NCI-H2029 treated with DMSO at 0.1 percent for 48 hours (cell line): ENCODE measurements at places on chromosomes 1 and 21.

DNA sequence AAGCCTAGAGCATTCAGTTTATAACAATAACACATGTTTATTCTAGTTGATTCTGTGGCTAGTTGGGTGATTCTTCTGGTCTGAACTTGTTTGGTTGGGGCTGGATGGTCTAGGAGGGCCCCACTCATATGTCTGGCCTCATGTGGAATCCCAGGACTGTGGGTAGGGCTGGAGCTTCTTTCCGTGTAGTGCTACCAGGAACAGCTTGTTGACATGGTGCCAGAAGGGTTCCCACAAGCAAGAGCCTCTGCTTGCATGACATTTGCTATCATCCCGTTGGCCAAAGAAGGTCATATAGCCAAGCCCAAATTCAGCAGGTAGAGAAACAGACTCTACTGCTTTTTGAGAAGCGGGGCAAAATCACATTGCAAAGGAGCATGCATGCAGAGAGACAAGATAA, 67.6 kb upstream of the PPP2R5A start:
- DNase-seq, result no peak

- no peak for DNase-seq
Observed at GRCh38 chr1:212098310-212098709, 62.8 kb downstream of the DTL start.

GRCh38 chr1:67401443-67401842, 28.8 kb downstream of the SERBP1 start:
- no peak for DNase-seq

- DNase-seq, result peak; percentile 57
Observed at GRCh38 chr1:150579110-150579944, at the start of gene MCL1. Gene MCL1 (minus strand): TSS chr1:150579610. CDS start chr1:150579530, 80 bp downstream.

- no peak for DNase-seq
Observed at GRCh38 chr1:241706967-241707366, 54.9 kb downstream of the WDR64 start.

DNA sequence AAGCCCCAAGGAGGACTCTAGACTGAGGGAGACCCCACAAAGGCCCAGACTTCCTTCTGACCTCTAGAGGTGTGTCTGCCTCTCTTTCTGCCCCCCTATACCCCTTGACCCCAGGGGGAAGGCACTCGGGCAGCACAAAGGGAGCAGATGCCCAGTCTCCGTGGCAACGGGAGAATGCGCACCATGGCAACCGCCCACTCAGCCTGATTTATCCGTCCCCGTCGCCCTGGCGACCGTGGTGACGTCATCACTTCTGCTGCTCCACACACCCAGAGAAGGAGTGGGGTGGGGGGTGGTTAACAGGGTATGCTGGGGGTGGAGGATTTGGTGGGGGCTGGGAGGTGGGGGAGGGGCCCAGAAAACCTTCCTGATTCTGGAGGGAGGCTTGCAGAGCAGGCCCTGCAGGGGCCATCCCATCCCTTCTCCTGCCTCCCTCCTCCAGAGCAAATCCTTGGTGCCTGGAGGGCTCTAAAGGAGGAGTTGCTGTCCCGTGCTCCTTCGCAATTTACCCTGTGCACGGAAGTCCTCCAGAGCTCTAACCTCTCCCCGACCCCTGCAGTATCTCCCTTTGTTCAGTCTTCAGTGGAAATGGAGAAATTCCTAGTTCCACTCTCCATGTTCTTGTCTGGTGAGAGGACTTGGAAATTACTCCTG, 6.3 kb downstream of the CELF3 start:
- DNase-seq, result no peak

DNA sequence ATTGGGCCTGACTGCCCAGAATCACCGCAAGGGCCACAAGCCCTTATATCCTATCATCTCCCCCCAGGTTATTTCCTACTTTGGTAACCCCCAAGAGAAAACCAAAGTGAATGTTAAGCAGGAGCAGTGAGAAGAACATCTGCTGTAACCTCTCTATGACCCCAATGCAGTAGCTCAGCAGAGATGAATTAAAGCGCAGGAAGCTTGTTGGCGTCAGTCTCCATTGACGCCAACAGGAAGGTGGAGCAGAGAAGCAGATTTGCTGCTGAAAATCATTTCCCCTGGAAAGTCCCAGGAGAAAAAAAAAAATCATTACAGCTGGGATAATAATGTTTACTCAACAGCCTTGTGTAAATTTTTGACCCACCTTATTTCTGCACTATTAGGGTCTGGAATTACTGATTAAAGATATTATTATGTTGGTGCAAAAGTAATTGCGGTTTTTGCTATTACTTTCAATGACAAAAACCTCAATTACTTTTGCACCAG, 33.2 kb upstream of the FAM163A start:
- DNase-seq, result no peak

- no peak for DNase-seq
Observed at GRCh38 chr1:62530516-62531154, 66.7 kb upstream of the ANGPTL3 start.

DNA sequence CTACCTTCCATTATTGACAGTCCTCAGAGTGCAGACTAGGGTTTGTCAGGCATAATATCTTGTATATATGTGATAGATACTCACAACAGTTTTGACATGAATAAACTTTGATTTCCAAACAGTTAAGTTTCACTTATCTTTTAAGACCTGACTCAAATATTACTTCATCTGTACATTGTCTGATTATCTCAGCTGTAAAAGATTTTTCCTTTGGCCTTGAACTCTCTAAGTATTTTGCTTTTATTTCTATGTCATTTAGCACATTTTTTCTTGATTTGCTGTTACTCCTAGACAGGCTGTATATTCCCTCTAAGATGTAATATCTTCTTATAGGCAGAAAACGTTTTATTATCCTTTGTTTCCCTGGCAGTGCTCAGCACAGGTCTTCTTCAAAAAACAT, 65.6 kb upstream of the DMRTA2 start:
- DNase-seq, result no peak

- DNase-seq, result no peak
Observed at GRCh38 chr1:230759369-230760065, 12.3 kb downstream of the CAPN9 start.

DNA sequence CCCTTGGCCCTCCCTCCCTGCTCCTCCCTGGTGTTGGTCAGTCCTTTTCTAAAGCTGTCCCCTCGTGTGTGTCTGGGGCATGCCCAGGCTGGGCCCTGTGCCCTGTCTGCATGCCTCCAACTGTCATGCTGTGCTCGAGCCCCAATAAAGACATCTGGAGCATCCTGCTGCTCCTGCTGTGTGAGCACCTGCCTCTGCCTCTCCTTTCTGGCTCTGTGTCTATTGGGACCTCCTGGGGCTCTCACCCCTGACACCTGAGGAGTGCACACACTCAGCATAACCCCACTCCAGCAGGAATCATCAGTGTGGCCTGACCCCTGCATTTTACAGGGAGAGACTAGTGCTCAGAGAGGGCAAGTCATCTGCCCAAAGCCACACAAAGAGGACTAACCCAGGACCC, 23.7 kb downstream of the KCNC4 start:
- no peak for DNase-seq

DNA sequence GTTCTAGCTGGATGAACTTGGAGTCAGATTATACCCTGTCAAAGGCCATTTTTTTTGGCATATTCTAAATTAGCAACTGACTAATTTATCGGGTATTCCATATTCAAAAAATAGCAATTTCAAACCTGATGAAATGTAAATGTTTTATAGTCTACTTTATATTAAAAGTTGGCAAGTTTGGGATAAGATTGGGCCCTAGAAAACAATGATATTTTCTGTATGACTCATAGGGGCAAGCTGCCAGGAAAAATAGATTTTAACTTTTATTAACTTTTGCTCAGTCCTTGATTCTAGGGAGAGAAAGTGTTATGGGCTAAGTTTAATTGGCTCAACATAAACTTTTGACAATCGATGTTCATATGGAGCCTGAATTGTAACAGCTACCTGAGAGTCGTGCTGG, 576.9 kb upstream of the B3GALT2 start:
- DNase-seq, result no peak

DNA sequence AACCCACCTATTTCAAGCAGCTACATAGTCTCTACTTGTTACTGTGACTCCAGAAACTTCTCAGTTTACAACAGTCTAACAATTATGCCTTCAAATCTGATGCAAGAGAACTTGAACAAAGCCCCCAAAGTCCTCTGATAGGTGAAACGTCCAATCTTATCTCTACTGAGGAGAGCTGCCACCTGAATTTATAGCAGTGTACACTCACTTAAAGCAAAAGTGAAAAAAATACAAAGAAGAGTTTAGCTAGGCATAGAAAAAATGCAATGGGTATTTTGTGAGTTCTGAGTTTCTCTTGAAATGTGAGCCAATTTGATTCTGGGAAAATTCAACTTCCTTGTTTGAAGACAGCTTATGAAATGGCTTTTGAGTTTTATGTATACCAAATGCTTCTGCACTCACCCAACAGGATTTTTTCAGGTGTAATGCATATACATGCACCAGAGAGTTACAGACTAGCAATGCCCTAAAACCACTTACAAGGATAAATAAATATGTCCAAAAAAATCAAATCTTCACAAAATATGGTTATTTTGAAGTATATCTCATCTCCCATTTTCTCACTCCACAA, 17.8 kb upstream of the CLIC6 start:
- no peak for DNase-seq

- no peak for DNase-seq
Observed at GRCh38 chr1:163188947-163189346, 13.8 kb downstream of the RGS5 start.

- no peak for DNase-seq
Observed at GRCh38 chr1:208500375-208500774, 256.2 kb upstream of the PLXNA2 start.

DNA sequence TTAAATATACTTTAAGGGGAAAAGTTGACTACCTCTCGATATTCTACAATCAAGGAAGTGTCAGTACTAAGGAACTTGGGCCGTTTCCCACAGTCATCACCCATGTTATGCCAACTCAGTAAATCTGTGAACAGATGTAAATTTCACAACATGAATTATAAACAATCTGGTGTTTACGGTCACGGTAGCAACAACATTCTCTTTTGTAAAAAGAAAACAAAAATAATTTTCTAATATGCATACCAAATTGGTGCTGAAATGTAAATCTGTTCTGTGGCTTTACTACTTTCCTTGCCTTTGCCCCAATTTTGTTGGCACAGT, 1.2 kb downstream of the SH3GLB1 start:
- no peak for DNase-seq

DNA sequence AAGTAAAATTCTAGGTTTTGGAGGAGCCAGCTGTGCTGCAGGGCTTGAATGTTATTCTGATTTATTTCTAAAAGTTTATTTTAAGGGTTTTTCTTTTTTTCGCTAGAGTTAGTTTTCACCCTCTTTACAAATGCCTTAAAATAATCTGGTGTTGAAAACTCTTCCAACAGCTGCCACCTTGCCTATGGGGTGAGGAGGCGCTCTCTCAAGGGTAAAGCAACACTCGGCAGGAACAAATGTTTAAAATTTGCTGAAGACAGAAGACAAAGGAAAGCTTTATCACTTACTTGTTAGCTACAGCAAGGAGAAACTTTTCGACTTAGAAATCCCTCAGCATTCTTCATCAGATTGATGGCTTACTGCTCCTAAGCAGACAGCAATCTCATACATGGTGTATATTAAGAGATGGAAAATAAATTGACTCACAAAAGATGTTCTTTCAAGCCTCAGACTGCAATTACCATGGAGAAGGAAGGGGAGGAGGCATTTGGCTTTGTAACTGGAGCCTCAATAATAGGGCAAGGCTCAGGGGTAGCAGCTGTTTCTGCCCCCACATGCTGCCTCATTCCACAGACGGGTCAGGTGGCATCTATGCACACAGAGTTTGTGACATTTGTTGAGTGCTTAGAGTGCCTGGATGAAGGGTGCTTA, 79.8 kb upstream of the RALGPS2 start:
- no peak for DNase-seq

DNA sequence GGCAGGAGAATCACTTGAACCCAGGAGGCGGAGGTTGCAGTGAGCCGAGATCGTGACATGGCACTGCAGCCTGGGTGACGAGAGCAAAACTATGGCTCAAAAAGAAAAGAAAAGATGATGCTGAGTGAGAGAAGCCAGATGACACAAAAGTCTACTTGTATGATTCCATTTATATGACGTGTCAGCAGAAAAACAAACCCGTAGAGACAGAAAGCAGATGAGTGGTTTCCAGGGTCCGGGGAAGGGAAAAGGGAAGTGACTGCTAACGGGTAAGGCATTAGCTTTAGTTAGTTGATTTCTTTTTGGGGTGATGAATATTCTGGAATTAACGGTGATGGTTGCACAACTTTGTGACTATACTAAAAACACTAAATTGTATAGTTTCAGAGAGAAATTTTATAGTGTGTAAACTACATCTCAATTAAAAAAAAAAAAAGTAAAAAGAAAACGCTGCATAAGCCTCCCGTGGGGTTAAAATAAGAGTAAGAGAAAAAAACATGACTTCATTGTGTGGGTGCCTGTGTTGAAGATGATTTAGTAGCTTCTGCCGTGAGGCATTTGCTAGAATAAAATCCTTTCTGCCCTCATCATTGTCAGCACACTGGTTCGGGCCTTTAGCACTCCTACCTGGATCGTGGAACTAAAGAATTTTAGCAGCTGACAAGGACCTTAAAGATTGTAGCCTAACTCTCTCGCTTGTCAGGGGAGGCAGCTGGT, 24.7 kb upstream of the ATP5PO start:
- no peak for DNase-seq

DNA sequence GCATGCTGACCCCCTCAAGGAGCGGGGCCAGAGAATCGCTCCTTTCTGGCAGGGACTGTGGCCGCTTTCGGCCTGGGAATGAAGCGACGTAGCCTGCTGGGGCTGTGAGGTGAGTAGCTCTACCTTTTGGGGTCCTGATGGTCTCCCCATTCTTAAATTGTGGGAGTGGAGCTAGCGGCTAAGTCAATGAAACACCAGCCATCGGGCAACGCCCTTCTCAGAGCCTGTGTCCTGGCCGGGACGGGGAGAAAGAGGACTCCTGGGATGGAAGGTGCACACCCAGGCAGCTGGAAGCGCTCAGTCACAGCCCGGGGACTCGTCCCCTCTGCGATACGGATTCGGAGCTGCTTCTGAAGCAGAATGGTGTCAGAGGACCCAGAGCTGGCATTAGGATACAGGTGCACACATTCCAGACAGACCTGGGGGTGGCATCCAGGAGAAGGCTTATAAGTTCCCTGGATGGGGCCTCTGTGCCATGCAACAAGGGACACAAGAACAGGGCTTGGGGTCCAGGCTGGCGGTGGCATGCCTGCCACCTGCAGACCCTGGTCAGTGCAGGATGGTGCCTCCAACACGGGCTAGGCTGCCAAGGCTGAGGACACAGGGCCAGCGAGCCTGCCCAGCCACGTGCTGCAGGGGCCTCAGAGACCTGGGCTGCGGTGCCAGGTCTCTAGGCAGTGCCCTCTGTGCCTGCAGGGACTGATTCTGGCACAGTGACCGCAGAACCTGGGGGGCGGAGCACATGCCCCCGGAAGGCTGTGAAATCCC, 945 bp upstream of the WNT9A start:
- no peak for DNase-seq

- DNase-seq, result no peak
Observed at GRCh38 chr1:116966791-116967190, 34.8 kb upstream of the CD101 start.

DNA sequence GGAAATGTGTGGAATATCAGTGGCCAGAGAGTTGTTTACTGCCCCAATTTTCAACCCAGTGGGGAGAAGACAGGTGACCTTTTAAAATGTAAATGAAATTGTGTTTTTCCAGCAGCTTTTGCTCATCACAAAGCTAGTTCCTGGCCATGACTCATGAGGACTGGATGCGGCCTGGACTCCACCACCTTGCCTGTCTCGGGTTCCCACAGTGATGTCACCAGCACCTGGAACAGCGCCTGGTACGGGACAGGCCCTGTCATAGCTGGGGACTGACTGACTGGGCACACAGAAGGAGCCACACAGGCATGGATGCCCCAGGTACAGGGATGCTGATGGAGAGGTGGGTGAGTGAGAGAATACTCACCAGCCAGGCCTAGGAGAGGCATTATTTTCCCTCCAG, 277.1 kb downstream of the AJAP1 start:
- no peak for DNase-seq
